ENCODE measurements at places on chromosomes 4 and X. TPM values are rescaled to one million over a fixed set of nuclear protein-coding genes. Genes with fewer than 3 reads are reported as not detected.

DNA sequence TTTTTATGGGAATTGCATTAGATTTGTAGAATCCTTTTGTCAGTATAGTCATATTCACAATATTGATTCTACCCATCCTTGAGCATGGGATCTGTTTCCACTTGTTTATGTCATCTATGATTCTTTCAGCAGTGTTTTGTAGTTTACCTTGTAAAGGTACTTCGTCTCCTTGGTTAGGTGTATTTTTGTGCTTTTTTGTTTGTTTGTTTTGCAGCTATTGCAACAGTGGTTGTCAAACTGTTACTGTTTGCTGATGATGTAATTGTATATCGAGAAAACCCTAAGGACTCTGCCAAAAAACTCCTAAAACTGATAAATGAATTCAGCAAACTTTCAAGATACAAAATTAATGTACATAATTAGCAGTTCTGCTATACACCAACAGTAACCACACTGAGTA is 127.9 kb upstream of the AR start:
- no peak for DNase-seq

DNA sequence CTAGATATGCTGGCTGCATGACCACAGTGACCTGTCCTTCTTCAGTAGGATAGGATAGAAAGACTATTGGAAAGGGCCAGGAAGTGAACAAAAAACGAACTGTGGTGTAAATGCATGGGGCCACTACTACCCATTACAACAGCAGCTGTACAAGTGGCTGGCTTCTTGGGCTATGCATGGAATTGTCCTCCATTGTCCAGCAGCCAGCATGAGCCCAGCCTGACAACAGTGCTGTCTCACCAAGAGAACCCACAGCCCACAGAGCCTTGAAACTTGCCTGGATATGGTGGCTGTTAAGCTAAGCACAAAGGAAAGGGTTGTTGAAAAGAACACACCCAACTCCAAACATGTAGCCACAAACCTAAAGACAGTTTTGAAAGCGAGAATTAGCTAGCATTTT is 330.2 kb upstream of the F9 start:
- no peak for DNase-seq

- peak; percentile 70 for DNase-seq
These were observed 45.1 kb upstream of the SLC4A4 start for GRCh38 chr4:71293705-71294104.

- DNase-seq = no peak
These were observed 672.8 kb upstream of the GALNT7 start for GRCh38 chr4:172495769-172496168.

- DNase-seq = no peak
These were observed 21.4 kb upstream of the CLGN start for GRCh38 chr4:140448830-140449229.

DNA sequence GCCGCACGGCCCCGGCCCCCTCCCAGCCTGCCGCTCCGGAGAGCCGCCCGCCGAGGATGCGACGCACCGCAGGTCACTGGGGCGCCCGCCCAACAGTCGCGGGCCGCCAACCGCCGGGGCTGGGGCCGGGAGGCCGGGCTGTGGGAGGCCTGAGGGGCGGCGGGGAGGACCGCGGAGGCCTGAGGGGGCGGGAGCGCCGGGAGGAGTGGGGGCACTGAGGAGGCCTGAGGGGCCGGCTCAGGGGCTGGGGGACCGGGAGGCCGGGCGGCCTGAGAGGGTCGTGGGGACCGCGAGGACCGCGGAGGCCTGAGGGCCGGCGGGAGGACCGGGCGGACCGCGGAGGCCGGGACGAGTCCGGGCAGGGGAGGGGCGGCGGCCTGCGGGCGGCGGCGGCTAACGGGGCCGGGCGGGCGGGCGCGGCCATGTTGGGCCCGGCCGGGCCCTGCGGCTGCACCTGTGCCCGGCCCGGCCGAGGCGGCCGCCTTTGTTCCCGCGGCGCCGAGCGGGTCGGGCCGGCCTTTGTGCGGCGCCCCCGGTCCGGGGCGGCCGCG is 353 bp downstream of the NSD2 start:
- no peak for DNase-seq

GRCh38 chr4:13159041-13159620 is 325.0 kb downstream of the RAB28 start:
- DNase-seq = no peak

The ETDA gene
- not detected for total RNA-seq

Data from fibroblast of the aortic adventitia (primary cell).